AG04450 (cell line): ENCODE measurements at places on chromosomes 1 and 21.
A peak's percentile ranks its signal among the peaks of the same experiment; 100 is the strongest.

GRCh38 chr1:219791766-219792165 lies 136.6 kb downstream of the SLC30A10 start:
- no peak for DNase-seq

GRCh38 chr1:31734582-31735107 lies 29.5 kb downstream of the ADGRB2 start:
- no peak for DNase-seq

GRCh38 chr1:43936431-43937151 lies 3.0 kb downstream of the ARTN start:
- DNase-seq, result no peak

GRCh38 chr1:113042285-113043143 lies 30.5 kb upstream of the LRIG2 start:
- DNase-seq, result peak; percentile 46
